C1 segment of cervical spinal cord (tissue), 14 donors: ENCODE measurements at places on chromosomes 3 and 15.

GRCh38 chr3:152051501-152052404, 178.3 kb downstream of the SUCNR1 start:
- no peak for DNase-seq

GRCh38 chr3:172946061-172946460, 195.0 kb downstream of the SPATA16 start:
- no peak for DNase-seq

DNA sequence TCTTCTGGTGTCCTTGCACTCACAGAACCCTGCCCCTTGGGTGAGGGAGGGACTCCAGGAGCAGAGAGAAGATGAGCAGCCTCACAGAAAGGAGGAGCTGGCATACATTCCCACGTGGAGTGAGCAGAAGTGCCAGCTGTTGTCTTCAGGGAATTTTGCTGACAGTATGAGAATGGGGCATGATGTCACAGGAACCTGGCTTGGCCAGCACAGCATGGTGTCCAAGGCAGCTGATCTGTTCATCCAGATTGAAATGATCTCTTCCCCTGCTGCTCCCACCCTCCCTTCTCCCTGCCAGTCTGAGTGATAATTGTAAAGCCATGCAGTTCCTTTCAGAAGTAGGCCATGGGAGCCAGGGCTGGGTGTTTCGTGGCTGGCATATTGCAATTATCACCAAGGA, 53.3 kb downstream of the GJD2 start:
- no peak for DNase-seq

DNA sequence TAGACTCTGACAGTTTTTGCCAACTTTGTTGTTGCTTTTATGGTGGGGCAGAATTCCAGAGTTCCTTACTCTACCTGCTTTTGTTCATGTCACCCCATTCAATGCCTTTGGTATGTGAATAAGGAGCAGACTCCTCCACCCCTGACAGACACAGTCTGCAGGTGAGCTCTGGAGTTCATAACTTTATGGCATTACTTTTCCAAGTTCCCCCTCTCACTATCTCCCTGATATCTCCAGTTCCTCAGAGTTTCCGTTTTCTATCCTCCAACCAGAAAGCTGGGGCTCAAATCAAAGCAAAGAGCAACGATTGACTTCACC, 23.1 kb upstream of the MTMR10 start:
- no peak for DNase-seq

- no peak for DNase-seq
These were observed 58.5 kb upstream of the PLXNA1 start for GRCh38 chr3:126924458-126924857.
